ENCODE measurements at places on chromosomes 12 and 14.

DNA sequence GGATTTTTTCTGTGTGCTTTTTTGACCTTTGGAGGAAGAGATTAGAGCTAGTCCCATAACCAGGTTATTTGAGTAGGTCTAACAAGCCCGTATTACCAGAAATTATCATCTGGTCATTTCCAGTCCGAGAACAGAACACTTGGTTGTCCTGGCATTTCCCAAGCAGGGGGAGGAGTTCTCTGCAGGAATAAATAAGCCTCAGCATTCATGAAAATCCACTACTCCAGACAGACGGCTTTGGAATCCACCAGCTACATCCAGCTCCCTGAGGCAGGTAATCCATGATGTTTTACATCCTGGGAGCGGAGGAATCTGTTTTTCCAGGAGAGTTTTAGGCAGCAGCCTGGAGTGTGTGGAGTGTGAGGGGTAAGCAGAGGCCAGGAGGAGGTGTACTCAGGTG lies at the start of gene SERPINA3:
Gene SERPINA3 (plus strand): TSS at position 218 of the 400 bp plus-strand sequence. CDS start 2,051 bp downstream, outside the sequence.
- no peak for DNase-seq

DNA sequence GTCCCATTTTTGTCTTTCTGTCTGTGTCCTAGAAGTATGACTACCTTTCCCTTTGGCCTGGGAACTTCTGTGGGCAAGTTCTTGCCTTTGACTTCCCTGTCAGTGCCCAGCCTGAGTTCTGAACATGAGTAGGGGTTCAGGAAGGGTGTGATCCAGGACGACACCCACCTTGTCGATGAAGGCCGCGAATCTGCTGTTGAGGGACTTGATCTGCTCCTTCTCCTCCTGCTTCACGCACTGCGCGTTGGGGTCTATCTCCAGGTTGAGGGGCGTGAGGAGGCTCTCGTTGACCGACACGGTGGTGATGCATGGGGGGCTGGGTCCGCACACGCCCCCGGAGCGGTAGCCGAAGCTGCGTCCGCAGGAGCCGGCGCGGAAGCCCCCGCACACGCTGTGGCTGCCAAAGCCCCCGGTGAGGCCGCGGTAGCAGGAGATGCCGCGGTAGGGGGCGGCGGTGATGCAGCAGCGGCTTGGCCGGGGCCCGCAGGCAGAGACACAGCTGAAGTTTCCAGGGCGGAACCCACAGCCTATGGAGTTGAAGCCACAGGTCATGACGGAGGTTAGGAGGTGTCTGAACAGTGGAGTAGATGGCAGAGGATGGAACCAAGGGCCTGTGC lies at the start of gene KRT83:
Gene KRT83 (minus strand): TSS at position 615 of the 617 bp plus-strand sequence. CDS start 63 bp downstream, at position 552.
- no peak for DNase-seq

GRCh38 chr12:115485967-115486366 lies 791.5 kb downstream of the MED13L start:
- DNase-seq = no peak

DNA sequence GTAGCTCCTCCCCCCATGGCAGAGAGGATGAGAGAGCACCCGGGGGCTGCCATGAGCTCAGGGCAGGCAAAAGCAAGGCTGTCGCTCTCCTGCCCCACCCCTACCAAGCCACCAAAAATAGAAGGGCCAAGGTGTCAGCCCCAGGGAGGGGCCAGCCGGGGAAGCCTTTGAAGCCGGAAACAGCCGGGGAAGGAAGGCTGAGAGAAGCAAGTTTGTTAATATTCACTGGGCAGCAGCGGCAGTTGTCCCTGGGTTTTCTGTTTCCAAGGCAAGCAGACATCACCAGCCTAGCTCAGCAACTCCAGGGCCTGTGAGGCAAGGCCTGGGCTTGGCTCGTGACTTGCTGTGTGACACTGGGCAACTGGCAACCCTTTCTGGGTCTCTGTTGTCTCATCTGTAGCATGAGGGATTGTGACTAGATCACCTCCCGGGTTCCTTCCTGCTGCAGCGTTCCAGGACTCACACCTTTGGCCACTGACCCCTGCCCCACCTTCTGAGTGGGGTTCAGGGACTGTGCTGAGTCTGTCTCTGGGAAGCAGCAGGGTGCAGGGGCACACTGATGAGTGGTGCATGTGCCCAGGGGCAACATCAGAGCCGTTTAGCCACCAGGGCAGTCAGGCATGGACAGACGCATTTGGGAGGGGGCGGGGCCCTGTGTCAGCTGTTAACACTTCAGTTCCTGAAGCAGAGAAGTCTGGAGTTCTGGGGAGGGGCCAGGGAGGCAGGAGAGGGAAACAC lies 24.3 kb downstream of the SYNDIG1L start:
- DNase-seq = peak; percentile 33

GRCh38 chr12:76064904-76065303 lies 19.6 kb downstream of the NAP1L1 start:
- no peak for DNase-seq

DNA sequence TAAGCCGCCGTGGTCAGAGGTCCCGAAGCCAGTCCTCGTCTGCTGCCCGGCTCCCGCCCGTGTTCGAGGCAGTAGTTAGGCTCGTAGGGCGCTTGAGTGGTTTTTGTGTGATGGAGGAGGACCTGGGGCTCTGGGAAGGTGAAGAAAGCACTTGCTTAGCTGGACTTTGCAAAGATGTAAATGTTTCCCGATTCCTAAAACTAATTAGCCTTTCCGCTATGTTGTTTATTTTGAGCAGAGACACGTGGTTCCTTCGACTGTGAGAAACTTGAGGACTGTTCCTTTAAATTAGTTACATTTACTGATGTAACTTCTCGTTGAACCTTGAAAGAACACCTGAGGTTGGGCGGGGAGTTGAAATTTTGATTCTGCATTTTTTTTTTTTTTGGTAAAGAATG lies 33.9 kb downstream of the MIA2 start:
- DNase-seq = no peak

GRCh38 chr12:123832052-123832451 lies 70.0 kb downstream of the DNAH10 start:
- no peak for DNase-seq
